ENCODE measurements at places on chromosomes 1 and 21.

GRCh38 chr1:203765029-203765837, at the start of gene LAX1:
LAX1 (plus strand) TSS chr1:203765183; CDS start chr1:203765566, 383 bp downstream.
- DNase-seq = no peak

DNA sequence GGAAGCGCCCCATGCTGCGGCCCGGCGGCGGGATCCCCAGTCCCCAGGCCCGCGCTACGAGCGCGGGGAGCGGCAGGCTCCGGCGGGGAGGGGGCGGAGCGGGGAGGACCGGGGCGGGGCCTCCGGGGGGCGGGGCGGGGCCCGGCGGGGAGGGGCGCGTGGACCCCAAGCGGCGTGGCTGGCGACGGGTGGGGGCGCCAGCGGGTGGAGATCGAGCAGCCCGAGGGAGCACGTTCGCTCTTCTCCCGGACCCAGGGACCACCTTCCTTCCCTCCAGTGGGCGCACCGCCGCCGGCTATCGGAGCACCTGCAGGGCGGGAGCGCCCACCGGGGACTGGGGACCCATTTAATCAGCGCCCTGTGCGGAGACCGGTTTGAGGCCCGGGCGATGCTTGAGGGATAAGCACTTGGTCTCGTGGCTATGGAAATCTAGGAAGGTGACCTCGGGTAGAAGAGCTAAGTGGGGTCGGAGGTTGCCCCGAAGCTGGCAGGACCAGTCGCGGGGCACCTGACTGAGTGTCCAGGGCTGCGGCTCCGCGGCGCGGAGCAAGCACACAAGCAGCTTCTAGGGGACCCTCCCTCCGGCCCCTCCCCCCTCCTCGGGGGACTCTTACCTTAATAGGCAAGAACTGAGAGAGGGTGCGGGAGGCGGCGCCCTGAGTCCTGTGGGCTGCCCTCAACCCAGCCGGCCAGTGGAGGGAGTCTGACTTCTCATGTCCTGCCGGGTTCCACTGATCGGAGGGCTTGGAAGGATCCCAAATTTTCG, at the start of gene TSPAN2:
Gene TSPAN2, minus strand, starts transcription at position 84 of the 766 bp plus-strand sequence. Its CDS starts 71 bp downstream, at position 13.
- DNase-seq = peak; percentile 54

- DNase-seq = no peak
Observed at GRCh38 chr1:221565711-221566110, 176.2 kb downstream of the DUSP10 start.

GRCh38 chr1:177170756-177171535, at the start of gene BRINP2:
BRINP2 (plus strand) TSS chr1:177170958; CDS start chr1:177229877, 58,919 bp downstream.
- DNase-seq = peak; percentile 66

DNA sequence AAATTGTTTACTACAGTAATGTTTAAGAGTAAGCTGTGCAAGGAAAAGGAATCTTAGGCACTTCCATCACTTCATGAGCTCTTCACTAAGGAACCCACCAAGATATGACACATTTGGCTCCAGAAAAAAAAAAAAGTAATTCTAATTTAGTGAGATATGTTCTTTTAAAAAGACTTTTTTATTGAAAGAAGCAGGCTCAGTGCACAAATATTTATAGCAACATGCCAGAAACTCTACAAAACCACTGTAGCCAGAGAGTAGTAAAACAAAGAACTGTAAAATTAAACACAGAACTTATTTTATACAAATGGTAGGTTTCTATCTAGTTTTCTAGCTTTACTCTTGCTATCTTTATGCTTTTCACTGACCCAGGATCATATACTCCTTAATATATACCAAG, 434.6 kb upstream of the ADGRL2 start:
- DNase-seq = no peak

DNA sequence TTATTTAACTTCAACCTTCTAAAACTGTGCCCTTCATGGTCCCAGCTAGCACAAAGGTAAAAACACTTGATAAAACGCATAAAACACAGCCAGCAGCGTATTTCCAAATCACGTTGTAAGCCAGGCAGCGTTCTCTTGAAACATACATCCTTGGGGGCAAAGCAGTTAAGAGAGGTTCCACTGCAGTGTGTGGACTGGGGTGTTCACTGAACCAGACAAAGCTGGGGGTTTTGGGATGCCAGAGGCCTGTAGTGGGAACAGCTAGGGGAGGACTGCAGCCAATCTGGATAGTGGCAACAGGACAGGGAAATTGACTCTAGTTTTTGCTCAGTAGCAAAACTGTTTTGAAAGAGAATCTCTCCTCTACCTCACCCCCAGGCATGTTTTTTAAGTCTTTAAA, 21.5 kb upstream of the ATP5PO start:
- DNase-seq = no peak

GRCh38 chr1:206608108-206608698, 4.1 kb downstream of the EIF2D start:
- peak; percentile 60 for DNase-seq

DNA sequence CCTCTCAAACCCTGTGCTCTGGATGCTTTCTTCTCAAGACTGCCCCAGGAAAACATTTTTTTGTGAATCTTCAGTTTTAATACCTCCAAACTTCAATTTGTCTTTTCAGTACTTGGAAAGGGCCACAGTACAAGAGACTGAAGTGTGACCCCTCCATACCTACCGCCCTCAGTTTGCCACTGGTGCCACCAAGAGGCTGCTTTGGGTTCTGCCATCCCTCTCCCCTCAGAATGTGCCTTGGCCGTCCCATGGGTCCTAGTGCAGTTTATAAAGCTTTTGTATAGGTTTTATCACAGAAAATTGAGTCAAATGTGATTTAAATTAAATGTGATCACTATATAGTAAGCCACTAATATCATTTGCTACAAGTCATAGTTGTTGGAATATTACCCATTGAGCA, 60.8 kb upstream of the PGD start:
- peak; percentile 48 for DNase-seq

DNA sequence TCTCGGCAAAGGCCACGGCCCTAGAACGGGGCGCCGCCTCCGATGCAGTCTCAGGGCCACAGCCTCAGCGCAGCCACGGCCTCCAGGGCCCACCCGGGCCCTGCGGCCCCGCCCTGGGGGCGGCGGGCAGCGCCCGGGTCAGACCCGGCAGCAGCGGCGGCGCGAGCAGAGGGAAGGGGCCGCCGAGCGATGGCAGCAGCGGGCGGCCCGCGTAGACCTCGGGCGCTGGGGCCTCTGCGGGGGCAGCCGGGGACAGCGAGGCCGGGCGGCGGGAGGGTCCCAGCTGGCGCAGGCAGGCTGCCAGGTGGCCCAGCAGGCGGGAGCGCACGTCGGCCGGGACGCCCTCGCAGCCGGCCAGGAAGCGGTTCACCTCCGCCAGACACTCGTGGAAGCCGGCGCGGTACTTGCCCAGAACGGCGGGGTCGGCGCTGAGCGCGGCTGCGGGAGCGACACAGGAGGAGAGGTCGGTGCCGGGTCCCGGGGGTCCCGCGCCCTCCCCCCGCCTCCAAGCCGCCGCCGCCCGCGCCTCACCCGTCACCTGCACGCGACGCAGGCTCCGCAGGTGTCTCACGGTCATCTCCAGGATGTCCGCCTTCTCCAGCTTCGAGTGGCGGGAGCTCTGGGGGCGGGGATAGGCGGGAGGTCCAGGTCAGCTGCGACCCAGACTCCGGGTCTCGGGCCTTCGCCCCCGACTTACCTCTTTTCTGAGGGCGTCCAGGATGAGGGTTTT, 737 bp downstream of the HES4 start:
- no peak for DNase-seq

- DNase-seq = no peak
Observed at GRCh38 chr1:245790441-245790840, 635.7 kb downstream of the KIF26B start.

- DNase-seq = no peak
Observed at GRCh38 chr1:60402816-60403215, 329.2 kb upstream of the C1orf87 start.

DNA sequence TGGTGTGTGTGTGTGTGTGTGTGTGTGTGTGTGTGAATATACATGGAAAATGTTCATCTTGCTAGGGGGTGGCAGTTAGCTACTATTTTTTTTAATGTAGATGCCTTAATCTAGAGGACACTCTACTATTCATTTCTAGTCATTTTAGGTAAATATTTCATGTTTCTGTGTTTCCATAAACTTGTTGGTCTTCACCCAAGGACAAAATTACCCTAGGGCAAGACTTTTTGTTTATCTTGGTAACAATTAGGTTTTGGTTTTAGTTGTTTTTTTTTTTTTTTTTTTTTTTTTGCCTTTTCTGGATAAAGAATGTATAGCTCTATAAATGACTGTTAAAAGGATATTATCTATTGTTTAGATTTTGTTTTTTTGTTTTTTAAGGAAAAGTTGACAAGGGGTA, 32.2 kb downstream of the CLEC20A start:
- DNase-seq = no peak

- no peak for DNase-seq
Observed at GRCh38 chr1:220356981-220357850, 85.0 kb upstream of the RAB3GAP2 start.

DNA sequence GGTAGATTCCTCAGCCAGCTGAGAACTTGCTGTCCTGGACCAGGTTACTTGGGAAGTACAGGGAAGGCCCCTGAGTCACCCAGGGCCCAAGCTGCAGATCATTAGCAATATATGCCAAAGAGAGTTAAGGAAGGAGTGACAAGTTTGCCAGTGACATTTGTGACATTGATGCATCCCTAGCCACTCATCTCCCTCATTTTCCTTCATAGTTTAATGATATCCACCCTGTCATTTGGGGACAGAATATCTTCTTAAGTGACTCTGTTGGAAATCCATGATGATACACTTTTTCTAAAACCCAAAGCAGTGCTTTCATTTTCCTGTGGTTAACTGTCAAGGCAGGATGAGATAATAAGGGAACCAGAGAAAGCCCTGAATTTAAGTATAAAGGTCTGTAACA, 3.2 kb downstream of the TNN start:
- no peak for DNase-seq
